ENCODE measurements at places on chromosomes 11 and 22. TPM values are rescaled to one million over a fixed set of nuclear protein-coding genes. Genes with fewer than 3 reads are reported as not detected.

DNA sequence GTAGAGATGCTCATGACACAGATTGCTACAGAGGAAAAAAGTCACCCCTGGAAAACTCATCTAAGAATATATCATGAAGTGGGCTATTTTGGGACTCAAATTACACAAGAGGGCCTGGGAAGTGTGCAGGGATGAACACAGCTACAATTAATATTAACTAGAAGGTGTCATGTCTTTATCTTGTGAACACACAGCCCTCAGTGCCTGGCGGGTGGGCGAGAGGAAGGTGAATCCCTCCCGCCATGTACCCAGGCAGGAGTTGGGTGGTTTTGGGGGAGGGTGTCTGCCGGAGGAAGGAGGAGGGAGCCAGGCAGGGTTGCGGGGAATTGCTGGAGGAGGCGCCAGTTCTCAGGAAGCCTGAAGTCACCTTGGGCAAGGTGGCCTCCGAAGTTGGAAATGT is 5.1 kb upstream of the FAM83F start:
- H3K27me3 ChIP-seq: no peaks in the 10 kb centered on the region
- no peaks in the 10 kb centered on the region for H3K36me3 ChIP-seq
- H3K4me1 ChIP-seq: peaks cover 39% of the 10 kb centered on the region
- no peak overlapping the region for H3K27ac ChIP-seq
- no peak overlapping the region for H3K4me3 ChIP-seq

- H3K36me3 ChIP-seq: no peaks in the 10 kb centered on the region
- H3K4me1 ChIP-seq: no peaks in the 10 kb centered on the region
- H3K27me3 ChIP-seq: no peaks in the 10 kb centered on the region
- no peak for DNase-seq
Measured at GRCh38 chr11:69533296-69534165, 52.1 kb downstream of the LINC01488 start.

GRCh38 chr11:132648851-132649250 is 883.5 kb downstream of the OPCML start:
- H3K4me3 ChIP-seq: no peak overlapping the region
- H3K36me3 ChIP-seq: no peaks in the 10 kb centered on the region
- no peaks in the 10 kb centered on the region for H3K27me3 ChIP-seq

DNA sequence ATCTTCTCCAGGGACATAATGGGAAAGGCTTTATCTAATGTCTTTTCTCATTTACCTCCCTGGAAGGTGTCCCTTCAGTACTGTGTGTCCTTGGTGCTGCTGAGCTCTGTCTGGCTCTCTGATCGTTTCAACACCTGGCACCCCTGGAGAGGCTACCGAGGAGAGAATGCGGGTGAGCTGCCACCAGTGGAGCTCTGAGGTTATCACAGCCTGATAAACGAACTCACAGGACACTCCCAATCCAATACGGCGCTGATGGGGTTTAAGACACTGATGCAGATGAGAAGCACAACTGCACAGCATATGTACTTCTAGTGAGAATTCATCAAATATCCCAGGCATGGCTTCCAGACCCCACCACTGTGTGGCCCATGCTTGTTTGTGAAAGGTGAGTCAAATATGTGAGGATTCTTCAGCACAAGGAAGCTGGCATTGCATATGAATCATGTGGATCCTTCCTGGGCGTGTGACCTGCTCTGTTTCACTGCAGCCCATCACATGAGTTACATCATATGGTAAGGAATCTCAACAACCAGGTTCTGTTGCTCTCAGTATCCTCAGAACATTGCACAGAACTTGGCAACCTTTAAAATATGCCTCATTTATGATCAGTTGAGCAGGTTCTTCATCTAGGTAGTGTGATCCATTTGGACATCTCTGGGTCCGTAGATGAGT is 34.8 kb upstream of the VWA5A start:
- no peak for DNase-seq
- no peak overlapping the region for H3K4me3 ChIP-seq
- H3K36me3 ChIP-seq: no peaks in the 10 kb centered on the region
- no peaks in the 10 kb centered on the region for H3K4me1 ChIP-seq

GRCh38 chr11:15541079-15541478 is 426.4 kb downstream of the INSC start:
- DNase-seq: no peak
- no peak overlapping the region for H3K27ac ChIP-seq
- H3K27me3 ChIP-seq: no peaks in the 10 kb centered on the region

Gene MN1
- total RNA-seq: 1.0 TPM

Measured in body of pancreas (tissue), 4 donors.